ENCODE measurements at places on chromosomes 11 and 22.
A peak's percentile ranks its signal among the peaks of the same experiment; 100 is the strongest.

DNA sequence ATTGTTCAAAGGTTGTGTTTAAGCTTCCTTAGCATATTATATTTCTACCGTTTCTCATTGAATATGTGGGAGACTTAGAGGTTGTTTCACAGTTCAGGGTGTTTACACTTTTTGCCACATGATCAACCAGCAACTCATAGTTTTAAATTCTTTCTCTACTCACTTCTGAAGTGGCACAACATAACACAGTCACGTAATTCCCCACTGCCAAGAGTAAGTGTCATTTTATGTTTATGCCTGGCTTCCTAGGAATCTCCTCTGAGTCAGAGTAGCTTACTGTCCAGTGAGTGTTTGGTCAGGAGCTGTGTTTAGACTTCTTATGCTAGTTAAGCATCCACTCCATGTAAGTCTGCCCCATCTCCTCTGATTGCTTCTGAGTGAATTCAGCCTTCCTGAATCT lies 520.8 kb upstream of the KIRREL3 start:
- no peak for DNase-seq

- no peak for DNase-seq
These were observed 225.0 kb upstream of the UBASH3B start for GRCh38 chr11:122430490-122430889.

DNA sequence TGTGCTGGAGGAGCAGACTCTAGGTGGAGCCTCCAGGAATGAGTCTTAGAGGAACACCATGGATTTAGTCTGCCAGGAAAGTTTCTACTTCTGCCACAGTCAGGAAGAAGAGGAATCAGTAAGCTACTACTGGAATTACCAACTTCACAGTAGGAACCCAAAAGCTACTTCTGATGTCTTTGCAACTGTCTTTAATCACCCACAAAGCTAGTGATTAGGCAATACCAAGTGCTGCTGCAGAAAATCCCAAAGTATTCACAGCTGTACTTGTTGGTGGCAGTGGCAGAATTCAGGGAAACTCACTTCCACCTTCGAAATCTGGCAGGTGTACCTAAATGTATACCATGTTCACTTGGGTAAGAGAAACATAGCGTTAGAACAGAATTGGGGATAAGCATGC lies 264.5 kb upstream of the SORL1-AS1 start:
- DNase-seq: no peak

- no peak for DNase-seq
These were observed 3.9 kb downstream of the CBL start for GRCh38 chr11:119210050-119210449.

DNA sequence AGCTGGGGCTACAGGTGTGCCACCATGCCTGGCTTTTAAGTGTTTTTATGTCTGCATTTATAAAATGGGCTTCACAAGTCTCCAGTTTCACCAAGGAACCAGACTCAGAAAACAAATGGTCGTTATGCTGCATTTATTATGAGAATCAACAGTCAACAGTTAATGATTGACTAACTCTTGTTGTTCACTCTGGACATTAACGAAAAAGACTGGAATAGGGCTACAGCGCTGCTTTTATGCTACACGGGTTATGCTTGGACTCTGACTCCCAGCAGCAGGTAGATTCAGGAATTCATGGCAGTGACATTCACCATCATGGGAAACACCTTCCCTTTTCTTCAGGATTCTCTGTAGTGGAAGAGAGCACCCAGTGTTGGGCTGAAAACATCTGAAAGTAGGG lies 44.4 kb upstream of the CHKA start:
- DNase-seq: no peak

- DNase-seq: no peak
These were observed 45.9 kb downstream of the DSCAML1 start for GRCh38 chr11:117750916-117751662.

- no peak for DNase-seq
These were observed 911 bp downstream of the PANX2 start for GRCh38 chr22:50171319-50171964.

DNA sequence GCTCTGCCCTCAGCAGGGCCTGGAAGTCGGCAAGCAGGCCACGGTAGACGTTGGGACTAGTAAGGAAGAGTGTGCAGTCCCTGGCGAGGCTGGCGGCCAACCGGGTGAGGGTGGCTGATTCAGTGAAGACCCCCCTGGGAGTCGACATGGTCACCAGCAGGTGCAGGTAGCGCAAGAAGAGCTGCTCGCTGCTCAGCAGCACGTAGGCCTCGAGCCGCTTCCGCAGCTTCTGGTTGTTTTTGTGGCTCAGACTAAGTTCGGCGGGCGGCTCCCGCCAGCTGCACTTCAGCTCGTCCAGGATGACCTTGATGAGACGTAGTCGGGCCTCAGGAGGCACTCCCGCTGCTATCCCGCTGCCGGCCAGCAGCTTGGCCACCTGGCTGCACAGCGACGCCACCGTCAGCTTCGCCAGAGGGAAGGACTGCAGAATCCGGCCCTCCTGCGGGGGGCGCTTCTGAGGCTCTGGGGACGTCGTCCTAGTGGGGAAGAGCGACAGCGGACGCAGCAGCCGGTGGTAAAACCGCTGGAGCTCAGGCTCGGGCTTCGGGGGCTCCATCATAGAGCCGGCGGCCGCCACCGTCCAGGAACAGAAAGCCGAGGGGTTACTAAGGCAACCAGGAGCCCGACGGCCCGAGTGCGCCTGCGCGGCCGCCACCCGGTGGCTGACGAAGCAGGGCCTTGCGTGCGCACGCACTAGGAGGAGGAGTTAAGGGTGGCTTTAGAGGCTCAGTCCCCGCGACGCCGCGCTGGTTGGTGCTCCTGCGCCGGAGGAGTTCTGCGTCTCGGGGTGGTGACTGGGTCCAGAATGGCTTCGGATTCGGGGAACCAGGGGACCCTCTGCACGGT lies at the start of the genes CCDC87 and CCS:
Gene CCDC87, minus strand, starts transcription at position 607 of the 846 bp plus-strand sequence. Its CDS starts 48 bp downstream, at position 559.
Gene CCS, plus strand, starts transcription at position 729 of the 846 bp plus-strand sequence. Its CDS starts 77 bp downstream, at position 806.
- peak; percentile 97 for DNase-seq

DNA sequence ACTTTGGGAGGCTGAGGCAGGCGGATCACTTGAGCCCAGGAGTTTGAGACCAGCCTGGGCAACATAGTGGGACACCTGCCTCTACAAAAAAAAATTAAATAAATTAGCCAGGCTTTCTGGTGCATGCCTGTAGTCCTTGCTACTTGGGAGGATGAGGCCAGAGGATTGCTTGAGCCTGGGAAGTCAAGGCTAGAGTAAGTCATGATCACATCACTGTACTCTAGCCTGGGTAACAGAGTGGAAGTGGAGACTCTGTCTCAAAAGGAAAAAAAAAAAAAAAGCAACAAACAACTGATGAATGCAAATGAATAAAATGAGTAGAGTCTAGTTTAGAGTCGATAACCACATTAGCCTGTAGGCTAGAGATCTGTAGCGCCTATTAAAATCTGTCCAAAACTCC lies 3.9 kb upstream of the BCL2L13 start:
- no peak for DNase-seq

GRCh38 chr11:44861849-44862557 lies 88.7 kb downstream of the TP53I11 start:
- peak; percentile 95 for DNase-seq

DNA sequence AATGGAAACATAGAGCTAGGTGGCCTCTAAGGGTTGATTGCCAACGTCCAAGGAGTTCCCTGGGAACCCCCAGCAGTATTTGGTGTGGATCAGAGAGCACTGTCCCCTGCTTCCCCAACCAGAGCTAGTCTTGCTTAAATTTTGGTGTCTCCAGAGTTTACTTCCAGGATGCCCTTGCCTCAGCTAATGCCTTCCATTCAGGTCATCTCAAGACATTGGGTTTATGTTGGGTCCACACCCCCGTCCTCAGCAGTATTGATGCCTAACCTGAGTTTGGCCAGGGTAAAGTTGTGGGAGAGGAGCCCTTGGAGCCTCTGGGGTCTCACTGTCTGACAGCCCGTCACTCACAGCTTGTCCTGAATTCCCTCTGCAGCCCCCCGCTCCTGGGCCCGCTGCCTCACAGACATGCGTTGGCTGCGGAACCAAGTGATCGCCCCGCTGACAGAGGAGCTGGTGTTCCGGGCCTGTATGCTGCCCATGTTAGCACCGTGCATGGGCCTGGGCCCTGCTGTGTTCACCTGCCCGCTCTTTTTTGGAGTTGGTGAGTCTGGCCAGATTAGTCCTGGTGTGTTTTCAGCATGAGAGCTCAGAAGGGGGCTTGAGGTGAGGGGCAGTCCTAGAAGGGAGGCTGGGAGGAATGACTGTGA lies 1.4 kb downstream of the RCE1 start:
- peak; percentile 8 for DNase-seq

DNA sequence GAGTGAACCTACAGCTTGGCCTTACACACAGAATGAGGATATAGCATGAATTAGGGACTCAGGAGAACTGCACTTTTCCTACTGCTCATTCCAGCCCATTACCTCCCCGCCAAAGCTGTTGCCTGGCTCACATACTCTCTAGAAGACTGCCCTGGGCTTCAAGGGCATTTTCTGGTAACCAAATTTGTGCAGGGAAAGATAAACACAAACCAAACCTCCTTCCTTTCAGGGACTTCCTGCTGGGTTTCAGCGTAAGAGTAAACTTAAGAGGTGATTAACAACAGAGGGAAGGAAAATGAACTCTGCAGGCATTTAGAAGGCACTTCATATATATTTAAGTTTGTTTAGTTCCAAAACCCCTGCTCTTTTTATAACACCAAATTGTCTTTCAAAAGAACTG lies 194.9 kb downstream of the SWAP70 start:
- no peak for DNase-seq

GRCh38 chr22:30889268-30889995 lies 79.1 kb downstream of the MORC2 start:
- no peak for DNase-seq

DNA sequence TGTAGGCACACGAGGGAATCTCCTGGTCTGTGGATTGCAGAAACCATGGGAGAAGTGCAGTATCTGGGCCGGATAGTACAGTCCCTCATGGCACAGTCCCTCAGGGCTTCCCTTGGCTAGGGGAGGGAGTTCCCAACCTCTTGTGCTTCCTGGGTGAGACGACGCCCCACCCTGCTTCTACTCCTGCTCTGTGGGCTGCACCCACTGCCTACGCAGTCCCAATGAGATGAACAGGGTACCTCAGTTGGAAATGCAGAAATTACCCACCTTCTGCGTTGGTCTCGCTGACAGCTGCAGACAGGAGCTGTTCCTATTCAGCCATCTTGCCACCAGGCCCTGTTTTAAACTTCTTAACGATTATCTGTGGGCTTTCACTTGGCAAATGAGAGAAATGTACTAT lies 157.2 kb upstream of the CARD18 start:
- no peak for DNase-seq

GRCh38 chr11:79242616-79243015 lies 198.2 kb downstream of the TENM4 start:
- no peak for DNase-seq

Measured in stimulated activated naive CD8-positive, alpha-beta T cell treated with anti-CD3 and anti-CD28 coated beads, Interleukin-15, amount 100 ng/mL, for 72 hours (primary cell).